ENCODE measurements at places on chromosomes 12 and 14.

DNA sequence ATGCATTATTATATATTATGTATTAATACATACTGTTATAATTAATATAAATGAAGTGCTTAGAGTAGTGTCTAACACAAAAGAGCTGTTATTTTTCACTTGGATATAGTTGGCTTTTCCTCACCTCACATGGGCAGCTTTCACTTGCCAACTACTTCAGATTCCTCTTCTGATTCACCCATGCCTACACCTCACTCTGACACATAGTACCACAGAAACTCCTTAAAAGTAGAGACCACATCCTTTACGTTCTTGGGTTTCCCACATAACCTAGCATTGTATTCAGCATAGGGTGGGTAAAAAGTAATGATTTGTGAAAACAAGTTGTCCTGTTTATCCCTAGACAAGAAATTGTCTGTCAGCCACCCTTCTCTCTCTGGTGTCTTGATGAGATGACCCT, 61.0 kb downstream of the DIO2 start:
- no peak for DNase-seq

DNA sequence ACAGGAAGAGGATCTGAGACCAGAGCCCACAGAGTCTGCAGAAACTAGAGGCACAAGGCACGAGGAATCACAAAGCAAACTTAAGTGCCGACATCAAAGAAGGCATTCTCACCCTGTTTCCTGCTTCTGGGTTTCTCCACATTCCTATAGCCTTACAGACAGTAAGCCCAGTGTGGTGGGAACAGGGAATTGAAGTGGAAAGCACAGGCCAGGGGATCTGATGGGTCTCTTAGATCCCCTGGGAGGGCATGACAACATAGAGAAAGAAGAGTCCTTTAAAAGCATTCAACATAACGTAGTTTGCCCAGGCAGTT, 75.6 kb upstream of the FRMD6 start:
- no peak for DNase-seq

GRCh38 chr14:92425101-92425500, 88.5 kb upstream of the RIN3 start:
- DNase-seq, result no peak

GRCh38 chr12:3554371-3555115, 63.5 kb downstream of the PRMT8 start:
- no peak for DNase-seq

DNA sequence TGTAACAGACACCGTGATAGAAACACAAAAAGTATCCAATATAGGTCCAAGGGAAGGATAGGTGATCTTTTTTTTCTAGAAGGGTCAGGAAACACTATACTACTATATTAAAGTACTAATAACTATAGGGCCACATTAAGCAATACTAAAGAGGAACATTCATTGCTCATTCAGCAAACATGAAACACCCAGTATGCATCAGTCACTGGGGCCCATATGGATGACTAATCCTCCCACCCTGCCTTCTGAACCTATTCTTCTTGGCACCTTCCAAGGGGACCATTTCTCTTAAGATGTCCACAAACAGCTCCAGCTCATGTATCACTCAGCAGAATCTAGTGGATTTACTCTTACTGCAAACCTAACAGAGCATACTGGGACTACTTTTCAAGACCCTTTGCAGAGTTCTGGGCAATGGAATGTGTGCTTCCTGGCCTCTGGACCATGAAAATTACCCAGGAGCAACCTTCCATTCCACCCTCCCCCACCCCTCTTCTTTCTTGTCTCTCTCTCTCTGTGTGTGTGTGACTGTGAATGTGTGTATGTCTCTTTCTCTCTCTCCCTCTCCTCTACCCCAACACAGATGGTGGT, 187.9 kb downstream of the EPS8 start:
- no peak for DNase-seq

GRCh38 chr12:84397263-84397662, 515.3 kb downstream of the SLC6A15 start:
- peak; percentile 31 for DNase-seq

DNA sequence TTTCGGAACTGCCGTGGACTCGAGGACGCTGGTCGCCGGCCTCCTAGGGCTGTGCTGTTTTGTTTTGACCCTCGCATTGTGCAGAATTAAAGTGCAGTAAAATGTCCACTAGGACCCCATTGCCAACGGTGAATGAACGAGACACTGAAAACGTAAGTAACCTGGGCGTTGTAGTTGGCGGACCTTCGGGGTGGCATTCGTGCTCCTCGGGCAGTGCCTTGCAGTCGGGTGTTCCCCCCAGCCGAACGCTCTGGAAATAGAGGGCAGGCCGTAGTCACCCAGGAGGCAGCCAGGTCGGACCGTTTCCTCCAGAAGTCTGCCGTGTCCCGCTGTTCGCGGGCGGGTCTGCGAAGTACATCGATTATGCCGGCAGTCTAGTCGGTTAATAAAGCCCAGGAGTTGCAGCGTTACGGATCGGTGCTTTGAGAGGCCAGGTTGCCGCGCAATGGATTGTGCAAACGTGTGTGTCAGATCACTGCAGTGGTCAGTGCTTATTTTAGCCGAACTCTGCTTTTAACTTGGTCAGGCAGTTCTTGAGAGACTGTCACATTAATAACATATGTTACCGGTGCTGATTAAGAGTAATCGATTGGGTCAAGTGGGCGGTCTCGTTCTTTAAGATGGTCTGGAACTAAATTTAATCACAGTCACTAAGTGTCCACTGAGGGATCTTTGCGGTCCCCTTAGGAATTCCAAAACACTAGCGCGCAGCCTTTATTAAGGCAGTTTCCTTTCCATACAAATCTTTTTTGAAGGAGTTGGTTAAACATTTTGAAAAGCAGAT, 906 bp downstream of the MARK3 start:
- no peak for DNase-seq

- DNase-seq, result no peak
Measured at GRCh38 chr12:30136696-30137095, 353.0 kb upstream of the TMTC1 start.
